ENCODE measurements at places on chromosomes 12 and 14.

DNA sequence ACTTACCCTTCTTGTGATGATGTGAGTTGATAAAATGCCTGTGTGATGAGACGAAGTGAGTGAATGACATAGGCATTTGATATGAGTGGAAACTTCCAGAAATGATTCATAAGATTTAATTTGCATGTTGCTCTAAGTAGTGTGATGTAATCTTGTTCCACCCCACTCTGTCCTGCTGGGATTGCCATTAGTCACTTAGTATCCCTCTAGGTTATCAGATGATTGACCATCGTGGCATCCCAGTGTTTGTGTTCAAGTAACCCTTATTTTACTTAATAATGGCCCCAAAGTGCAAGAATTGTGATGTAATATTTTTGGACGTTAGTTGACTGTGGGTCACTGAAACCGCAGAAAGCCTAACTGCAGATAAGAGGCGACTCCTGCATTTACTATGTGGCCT is 214.4 kb upstream of the DIO2 start:
- DNase-seq: no peak

DNA sequence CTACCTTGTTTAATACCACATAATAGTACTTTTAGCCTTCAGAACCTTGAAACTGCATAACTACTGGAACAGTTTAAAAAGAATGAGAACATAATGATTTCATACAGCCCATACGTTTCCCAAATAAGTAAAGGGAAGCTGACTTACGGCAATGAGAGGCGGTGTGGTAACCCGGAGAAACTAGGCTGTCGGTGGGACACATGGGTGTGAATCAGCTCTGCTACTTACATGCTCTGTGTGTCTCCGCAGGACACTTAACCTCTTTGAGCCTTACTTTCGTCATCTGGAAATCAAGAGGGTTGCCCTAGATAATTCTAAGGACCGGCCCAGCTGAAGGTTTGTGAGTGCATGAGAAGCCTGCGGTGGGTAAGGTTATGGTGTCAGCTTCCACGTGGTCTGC is 49.3 kb upstream of the PLEKHG3 start:
- no peak for DNase-seq

- no peak for DNase-seq
Observed at GRCh38 chr12:56103823-56104108, 593 bp upstream of the PA2G4 start.

GRCh38 chr12:26340649-26341048 is 145.3 kb downstream of the SSPN start:
- no peak for DNase-seq
